Fibroblast of skin of left biceps (primary cell): ENCODE measurements at places on chromosomes 16 and 17.

- no peak for DNase-seq
Observed at GRCh38 chr17:59846394-59847165, 46.2 kb downstream of the TUBD1 start.

GRCh38 chr16:88533932-88534637, 36.1 kb upstream of the ZC3H18 start:
- peak; percentile 24 for DNase-seq

- peak; percentile 87 for DNase-seq
Observed at GRCh38 chr17:35726127-35726952, 5.1 kb upstream of the RASL10B start.

DNA sequence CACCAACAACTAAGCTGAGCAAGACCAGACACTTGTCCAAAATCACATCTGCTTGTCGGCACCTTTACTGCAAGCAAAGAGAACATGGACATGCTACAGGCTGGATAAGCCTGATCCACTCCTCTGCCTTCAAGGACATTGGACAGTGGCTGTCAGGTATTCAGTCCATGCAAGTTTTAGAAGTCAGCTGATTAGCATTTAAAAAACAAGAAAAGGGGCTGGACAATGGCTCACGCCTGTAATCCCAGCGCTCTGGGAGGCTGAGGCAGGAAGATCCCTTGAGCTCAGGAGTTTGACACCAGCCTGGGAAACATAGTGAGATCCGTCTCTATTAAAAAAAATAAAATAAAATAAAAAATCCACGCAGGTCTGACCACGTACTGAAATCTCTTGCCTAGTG, 20.3 kb downstream of the PARN start:
- DNase-seq, result no peak

DNA sequence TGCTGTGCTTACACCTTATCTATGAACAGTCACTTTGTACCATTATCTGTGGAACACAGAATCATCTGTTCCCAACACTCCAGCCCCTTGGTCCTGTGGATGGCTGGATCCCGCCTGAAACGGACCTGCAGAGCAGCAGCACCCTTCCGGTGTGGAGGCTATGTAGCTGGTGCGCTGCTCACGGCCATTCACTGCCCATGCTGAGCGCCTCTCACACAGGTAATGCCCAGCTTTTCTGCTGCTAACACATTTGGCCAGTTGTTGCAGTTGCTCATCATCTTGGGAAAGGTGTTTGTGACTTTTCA, 11.4 kb upstream of the PLK1 start:
- no peak for DNase-seq

GRCh38 chr17:75854881-75855309, 240 bp downstream of the WBP2 start:
- no peak for DNase-seq

- no peak for DNase-seq
Observed at GRCh38 chr17:73058022-73058421, 34.5 kb downstream of the SLC39A11 start.

DNA sequence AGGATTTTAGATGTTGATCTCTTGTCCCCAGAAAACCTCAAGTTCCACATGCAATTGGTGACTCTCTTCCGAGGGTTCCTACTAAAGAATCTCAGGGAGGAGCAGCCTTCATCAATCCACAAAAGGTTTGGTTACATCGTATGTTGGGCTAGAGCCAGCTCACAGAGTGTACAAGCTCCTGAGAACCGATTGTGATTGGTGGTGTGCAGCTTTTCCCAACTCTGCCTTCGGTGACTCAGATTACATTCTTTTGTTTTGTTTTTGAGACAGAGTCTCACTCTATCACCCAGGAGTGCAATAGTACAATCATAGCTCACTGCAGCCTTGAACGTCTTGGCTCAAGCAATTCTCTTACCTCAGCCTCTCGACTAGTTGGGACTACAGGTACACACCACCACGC, 172.4 kb downstream of the PMP22 start:
- no peak for DNase-seq

DNA sequence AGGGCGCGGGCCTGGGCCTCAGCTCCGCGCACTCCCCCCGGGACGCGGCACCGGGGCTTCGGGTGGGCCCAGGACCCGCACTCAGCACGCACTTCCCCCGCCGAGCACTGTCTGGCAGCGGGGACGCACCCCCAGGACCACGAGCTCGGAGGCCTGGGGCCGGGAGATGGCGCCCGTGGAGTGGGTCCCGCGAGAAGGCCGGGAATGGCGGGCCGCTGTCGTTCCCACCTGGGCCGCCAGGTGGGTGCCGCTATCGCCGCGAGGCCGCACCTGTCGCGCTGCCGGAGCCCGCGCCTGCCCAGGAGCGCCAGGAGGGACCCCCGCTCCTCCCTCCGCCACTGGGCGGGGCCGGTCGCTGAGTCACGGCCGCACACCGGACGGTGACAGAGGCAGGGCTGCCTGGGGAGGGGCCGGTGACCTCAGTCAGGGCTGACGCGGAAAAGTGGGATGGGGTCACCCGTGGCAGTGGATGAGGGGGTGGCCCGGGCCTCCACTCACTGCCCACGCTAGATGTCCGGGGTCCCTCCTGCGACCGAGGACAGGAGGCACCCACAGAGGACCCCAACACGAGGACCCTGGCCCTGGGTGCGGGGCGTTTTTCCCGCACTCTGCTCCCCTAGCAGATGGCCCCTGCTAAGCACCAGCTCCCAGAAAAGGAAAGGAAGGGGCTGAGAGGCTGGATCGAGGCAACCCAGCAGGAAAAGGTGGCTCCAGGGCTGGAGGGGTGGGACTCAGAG, 6.9 kb upstream of the ACTG1 start:
- no peak for DNase-seq

DNA sequence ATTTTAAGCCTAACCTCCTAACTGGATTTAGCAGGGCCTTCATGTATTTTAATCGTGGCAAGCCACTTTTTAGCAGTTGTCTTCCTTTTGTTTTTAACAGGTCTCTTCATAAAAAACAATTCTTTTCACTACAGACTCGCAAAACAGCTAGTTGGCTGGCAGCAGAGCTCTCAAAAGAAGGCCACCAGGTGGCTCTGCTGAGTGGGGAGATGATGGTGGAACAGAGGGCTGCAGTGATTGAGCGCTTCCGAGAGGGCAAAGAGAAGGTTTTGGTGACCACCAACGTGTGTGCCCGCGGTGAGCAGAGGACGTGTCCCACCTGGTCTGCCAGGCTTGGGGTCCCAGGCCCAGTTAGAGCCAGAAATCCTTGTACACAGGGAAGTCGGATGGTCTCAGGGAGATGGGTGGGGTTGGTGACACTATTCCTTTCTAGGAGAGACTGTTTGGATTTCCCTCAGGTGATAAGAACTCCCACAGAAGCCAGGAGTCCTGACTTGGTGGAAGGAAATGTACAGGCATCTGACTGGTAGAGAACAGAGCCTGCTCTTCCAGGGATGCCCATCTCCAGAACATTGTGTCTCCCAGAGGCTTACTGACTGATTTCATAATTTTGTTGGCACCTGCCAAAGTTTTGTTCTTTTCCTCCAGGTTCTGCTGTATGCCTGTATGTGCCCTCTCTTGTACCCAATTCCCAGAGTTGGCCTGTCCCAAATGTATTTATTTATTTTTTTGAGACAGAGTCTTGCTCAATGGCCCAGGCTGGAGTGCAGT, 14.9 kb upstream of the DDX19A start:
- DNase-seq, result no peak

- DNase-seq, result no peak
Observed at GRCh38 chr16:80019395-80019794, 418.9 kb upstream of the MAF start.

DNA sequence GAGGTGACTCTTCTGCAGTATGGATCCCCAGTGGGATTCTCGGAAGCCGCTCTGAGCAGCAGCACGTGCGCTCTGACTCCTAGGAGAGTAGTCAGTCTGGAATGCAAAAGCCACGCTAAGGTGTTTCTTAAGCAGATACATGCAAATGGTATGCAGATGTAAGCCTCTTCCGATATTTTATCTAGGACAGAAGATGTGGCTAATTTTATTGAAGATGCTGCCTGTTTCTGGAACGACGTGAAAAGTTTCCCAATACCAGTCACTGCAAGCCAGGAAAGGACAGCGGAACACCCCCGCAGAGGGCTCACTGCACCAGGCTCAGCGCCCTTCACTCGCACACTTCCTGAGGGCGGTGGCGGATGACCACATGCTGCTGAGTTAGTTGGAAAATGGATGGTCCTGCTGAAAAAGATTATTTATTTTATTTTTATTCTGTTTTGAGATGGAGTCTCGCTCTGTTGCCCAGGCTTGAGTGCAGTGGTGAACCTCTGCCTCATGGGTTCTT, 10.1 kb downstream of the FADS6 start:
- no peak for DNase-seq

DNA sequence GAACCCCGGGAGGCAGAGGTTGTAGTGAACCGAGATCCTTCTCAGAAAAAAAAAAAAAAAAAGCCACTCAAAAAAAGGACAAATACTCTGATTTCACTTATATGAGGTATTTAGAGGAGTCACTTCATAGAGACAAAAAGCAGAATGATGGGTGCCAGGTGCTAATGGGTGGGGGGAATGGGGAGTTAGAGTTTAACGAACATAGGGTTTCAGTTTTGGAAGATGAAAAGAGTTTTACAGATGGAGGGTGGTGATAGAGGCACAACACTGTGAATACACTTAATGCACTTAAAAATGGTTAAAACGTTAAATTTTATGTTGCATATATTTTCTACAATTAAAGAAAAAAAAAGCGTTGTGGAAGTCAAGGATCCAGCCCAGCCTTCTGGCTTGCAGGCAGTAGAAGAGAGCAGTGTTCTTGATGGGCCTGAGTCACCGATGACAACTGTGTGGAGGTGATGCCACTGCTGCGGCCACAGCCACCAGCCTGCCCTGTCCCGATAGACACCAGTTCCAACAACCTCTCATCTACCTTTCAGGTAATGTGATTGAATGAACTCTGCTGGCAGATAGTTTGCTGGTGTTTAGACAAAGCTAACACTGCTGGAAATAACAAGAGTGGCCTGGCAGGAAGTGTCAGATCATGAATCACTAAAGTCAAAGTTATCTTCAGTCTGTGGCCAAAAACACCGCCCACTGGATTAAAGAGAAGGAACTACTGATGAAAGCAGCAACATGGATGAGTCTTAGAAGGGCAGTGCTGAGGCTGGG, 49.9 kb upstream of the COX10 start:
- DNase-seq, result no peak

GRCh38 chr17:50180111-50180510, 14.3 kb downstream of the SGCA start:
- no peak for DNase-seq

GRCh38 chr17:41919840-41920579, 1.3 kb upstream of the ACLY start:
- no peak for DNase-seq

GRCh38 chr17:49570540-49571242, 5.0 kb upstream of the NXPH3 start:
- DNase-seq, result no peak

GRCh38 chr17:78345172-78345571, 14.7 kb downstream of the SOCS3 start:
- no peak for DNase-seq

DNA sequence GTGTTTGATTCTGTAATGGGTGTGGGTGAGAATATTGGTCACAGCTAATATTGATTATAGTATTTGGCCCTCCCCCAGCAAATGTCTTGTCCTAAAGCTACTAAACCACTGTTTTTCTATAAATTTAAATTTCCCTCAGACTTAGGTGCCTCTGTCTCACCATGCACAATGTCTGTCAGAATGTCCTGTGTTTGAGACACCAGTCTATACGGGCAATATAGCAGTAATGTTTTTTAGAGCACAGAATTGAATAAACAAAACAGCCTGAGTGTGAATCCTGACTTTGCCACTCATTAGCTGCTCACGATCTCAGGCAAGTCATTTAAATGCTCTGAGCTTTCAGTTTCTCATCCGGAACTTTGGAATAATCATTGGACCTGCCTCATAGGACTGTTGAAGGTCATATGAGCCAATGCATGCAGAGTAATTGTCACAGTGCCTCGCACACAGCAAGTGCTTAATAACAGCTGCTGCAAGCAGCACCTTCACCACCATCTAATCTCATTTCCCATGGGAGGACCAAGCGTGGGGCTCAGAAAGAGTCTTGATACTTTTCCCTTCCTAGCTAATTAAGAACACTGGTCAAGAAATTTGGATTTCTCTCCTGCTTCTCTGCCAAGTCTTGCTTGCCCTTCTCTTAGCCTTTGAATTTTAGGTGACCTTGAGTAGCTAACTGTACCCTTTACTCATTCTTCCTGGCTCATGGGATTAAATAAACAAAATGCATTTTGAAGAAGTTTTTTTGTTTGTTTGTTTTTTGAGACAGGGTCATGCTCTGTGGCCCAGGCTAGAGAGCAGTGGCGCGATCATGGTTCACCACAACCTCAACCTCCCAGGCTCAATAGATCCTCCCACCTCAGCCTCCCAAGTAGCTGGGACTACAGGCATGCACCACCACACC, 9.8 kb downstream of the HLF start:
- DNase-seq, result no peak

GRCh38 chr17:56121191-56122051, 31.9 kb upstream of the ANKFN1 start:
- no peak for DNase-seq

GRCh38 chr16:54268766-54269165, 17.8 kb downstream of the IRX3 start:
- DNase-seq, result no peak

DNA sequence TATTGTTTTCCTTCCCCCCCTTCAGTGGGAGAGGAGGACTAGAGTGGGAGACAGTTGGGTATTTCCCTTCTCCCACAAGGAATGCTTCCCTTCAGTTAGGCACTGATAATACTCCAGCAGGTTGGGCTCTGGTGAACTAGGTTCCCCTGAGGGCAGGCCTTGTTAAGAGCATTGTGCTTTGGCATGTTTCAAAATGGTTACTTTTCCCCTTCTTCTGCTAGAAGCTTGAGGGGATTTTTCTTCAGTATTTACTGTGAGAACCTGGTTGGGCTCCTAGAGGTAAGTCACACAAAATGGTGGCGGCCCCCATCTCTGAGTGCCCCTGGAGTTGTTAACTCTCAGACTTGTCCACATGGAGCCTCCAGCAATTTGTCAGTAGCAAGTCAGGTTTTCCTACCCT, 156.2 kb downstream of the CYB561 start:
- no peak for DNase-seq

DNA sequence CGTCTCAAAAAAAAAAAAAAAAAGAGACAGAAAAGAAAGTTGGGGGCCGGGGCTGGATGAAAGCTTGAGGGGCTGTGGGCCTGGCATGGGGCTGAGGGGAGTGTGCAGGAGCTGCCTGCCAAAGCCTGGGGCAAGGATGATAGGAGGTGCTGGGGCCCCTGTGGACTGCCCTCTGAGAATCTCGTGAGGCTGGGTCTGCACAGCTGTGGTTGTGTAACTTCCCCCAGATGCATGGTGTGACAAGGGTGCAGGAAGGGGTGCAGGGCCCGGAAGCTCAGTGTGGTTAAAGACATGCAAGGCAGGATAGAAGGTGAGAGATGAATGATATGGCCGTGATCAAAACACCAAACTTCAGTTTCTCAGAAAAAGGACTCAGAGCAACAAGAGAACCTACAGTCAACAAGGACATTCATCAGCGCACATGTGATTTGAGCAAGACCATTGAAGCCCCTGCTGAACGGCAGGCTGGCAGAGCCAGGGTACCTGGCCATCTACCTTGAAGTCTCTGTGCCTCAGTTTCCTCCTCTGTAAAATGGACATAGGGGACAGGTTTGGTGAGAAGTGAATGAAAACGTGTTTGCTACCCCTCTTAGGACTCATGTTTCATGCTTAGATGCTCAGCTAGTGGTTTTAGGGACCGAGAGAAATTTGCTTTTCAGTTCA, 9.6 kb downstream of the IL32 start:
- no peak for DNase-seq
